HFFc6 (cell line): ENCODE measurements at places on chromosomes 6 and 20. TPM values are rescaled to one million over a fixed set of nuclear protein-coding genes. Genes with fewer than 3 reads are reported as not detected.

- no peak for DNase-seq
Observed at GRCh38 chr6:38452816-38453660, 186.7 kb downstream of the BTBD9 start.

DNA sequence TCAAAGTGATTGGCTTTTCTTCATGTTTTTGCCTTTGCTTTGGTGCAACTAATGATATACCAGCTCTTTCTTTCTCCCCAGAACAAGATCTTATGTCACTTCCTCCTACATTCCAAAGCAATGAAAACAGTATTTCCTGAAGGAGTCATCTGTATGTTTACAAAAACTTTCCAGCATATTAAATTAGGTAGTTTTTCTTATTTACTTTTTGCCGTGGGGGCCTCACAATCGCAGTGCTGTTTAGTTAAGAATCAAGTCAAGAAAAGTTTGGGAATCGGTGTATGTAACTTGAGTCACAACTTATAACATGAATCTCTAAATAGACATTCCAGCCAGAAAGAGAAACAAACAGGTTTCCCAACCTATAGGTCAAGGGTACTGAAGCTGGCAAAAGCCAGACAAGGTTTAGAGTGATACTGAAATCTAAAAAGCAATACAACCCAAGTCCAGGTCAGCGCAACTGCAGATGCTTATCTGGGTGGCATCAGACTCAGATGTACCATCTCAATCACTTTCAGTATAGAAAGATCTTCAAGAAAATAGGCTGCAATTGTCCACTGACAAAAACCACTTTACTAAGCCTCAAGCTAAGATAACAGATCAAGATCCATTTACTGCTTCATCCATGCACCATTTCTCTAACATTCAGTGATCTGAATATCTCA lies 63.6 kb downstream of the IPCEF1 start:
- DNase-seq = peak; percentile 70

- DNase-seq = no peak
Observed at GRCh38 chr6:160349020-160349441, 853 bp downstream of the SLC22A3 start.

DNA sequence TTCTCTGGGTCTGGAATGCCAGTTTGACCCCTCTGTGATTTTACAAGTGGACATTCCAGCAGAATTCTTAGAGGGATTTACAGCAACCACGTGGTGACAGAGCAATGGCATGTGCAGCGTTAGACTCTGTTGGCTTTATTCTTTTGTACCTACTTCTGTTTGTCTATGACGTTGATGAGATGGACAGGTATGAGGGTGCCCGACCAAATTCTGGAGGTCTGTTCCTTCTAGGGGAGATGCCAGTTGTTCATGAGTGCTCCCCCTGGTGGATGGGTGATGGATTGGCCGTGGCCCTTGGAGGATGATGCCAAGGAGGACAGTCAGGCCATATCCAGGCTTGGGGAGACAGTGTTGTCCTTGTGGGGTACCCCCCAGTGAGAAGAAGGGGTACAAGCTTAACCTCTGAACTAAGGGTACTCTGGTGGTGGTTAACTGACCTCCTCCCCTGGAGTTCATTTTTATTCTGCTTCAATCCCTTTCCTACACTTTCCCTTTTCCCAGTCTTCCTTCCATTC lies 198.6 kb downstream of the DTNBP1 start:
- no peak for DNase-seq

DNA sequence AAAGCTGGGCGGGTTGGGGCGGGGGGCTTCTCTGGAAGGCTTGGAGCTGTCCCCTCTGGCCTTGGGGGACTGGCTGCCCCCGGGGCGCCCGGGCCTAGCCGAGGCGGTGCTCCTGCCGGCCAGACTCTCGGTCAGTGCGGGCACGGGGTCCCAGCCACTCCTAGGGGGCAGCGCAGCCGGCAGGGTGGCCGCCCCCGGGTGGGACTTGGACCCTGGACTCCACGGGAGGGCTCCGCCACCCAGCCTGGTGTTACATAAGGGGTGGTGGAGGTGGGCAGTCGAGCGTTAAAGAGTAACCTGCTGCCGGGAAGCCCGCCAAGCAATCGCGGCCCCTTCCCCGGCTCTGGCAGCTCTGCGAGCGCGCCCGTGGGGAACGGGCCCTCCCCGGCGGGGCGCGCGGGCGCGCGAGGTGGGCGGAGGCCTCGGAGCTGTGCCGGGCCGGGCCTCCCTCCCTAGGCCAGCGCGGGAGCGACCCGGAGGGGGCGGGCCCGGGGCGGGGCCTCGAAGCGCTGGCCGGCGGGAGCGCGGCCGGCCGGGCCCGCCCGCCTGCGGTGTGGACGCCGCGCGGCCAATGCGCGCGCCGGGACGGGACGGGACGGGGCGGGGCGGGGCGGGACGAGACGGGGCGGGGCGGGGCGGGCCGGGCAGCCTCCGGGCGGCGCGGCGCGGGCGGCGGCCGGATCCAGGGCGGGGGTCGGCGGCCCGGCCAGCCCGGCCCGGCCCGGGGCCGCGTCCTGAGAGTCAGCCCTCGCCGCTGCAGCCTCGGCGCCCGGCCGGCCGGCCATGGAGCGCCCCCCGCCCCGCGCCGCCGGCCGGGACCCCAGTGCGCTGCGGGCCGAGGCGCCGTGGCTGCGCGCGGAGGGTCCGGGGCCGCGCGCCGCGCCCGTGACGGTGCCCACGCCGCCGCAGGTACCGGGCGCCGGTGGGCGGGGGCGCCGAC lies at the start of gene SLC2A4RG:
Gene SLC2A4RG, plus strand, starts transcription at position 647 of the 940 bp plus-strand sequence. Its CDS starts 137 bp downstream, at position 784.
- peak; percentile 28 for DNase-seq

DNA sequence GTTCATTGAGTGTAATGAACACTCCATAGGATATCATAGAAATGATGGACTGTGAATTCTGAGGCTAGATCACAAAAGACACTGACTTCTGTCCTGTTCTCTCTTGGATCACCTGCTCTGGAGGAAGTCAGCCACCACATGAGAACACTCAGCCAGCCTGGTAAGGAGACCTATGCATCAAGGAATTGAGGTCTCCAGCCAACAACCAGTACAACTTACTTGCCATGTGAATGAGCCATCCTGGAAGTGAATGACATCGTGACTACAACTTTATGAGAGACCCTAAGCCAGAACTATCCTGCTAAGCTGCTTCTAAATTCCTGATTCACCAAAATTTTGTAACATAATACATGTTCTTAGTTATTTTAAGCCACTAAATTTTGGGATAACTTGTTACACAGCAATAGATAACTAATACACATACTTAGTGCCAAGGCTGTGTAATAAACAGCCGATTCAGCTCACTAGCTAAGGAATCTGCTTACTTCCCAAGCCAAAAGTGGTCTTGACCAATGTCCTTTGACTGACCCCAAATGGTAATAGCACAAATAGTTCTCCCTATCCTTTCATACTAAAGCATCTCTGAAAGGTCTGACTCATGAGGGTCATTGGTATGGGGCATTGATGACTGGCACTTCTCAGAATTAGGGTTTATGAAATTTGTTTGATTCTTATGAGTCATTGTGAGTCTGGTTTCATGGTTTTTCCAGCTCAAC lies 6.9 kb upstream of the CTNNBL1 start:
- no peak for DNase-seq

- DNase-seq = no peak
Observed at GRCh38 chr20:23142162-23143050, 56.3 kb upstream of the CD93 start.

DNA sequence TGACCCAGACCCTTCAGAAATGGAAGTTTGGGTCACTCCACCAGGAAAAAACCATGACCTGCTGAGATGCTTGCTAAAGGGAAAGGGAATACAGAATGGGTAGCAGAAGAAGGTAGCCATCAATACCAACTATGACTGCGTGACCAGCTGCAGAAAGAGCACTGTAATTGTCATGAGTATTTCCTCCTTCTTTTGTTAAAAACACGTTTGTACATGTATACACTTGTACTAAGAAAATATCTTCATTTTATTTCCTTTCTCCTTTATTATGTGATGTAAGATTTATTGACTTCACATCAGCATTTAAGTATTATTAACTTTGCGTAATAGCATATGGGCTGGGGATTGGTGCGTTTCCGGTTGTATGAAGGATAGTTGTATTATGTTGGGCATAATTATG lies 12.6 kb upstream of the MUC21 start:
- no peak for DNase-seq

DNA sequence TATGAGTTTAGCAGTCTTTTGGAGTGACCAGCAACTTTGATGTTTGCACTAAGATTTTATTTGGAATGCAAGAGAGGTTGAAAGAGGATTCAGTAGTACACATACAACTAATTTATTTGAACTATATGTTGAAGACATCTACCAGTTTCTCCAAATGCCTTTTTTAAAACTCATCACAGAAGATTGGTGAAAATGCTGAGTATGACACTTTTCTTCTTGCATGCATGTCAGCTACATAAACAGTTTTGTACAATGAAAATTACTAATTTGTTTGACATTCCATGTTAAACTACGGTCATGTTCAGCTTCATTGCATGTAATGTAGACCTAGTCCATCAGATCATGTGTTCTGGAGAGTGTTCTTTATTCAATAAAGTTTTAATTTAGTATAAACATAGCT lies 13.9 kb downstream of the GJA1 start:
- DNase-seq = no peak

DNA sequence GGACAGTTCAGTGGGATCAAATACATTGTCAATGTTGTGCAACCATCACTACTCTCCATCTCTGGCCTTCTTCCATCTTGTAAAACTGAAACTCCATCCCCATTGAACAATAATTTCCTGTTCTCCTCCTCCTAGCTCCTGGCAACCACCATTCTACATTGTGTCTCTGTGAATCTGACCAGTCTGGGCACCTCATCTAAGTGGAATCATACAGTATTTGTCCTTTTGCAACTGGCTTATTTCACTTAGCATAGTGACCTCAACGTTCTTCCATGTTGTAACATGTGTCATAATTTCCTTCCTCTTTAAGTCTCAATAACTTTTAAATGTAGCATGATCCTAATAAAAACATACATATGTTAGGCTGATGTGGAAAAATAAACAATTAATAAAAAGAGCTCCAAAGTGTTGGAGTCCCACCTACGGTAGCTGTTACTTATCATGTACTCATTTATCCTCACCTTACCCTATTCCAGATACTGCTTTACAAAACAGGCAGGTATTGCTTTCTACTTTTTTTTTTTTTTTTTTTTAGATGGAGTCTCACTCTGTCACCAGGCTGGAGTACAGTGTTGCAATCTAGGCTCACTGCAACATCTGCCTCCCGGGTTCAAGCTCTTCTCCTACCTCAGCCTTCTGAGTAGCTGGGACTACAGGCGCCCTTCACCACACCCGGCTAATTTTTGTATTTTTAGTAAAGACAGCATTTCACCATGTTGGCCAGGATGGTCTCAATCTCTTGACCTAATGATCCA lies 91.9 kb downstream of the TNFAIP3 start:
- no peak for DNase-seq

DNA sequence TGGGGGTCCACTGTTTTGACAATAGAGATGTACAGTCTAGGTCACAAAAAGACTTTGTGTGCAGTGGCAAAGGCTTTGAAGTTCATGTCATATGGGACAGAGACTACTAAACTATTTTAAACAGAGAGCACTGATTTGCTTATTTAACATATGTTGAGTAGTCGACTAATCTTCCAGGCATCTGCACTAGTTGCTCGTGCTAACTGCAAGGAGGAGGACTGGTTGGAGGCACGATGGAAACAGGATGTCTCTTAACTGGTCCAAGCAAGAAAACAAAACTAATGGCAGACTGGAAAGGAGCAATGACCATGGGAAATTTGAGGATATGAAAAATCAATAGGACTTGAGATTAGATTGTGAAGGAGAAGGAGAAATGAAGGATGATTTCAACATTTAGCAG lies 28.5 kb upstream of the ERVFRD-1 start:
- DNase-seq = peak; percentile 25

DNA sequence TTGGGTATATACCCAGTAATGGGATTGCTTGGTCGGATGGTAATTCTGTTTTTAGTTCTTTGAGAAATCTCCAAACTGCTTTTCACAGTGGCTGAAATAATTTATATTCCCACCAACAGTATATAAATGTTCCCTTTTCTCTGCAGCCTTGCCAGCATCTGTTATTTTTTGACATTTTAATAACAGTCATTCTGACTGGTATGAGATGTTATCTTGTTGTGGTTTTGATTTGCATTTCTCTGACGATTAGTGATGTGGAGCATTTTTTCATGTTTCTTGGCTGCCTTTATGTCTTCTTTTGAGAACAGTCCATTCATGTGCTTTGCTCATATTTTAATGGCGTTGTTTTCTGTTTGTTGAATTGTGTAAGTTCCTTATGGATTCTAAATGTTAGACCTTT lies 641.6 kb downstream of the HACE1 start:
- DNase-seq = no peak

- DNase-seq = no peak
Observed at GRCh38 chr20:59403962-59404314, 103.5 kb downstream of the EDN3 start.

- DNase-seq = no peak
Observed at GRCh38 chr20:59984541-59984940, 26.3 kb downstream of the CDH26 start.

DNA sequence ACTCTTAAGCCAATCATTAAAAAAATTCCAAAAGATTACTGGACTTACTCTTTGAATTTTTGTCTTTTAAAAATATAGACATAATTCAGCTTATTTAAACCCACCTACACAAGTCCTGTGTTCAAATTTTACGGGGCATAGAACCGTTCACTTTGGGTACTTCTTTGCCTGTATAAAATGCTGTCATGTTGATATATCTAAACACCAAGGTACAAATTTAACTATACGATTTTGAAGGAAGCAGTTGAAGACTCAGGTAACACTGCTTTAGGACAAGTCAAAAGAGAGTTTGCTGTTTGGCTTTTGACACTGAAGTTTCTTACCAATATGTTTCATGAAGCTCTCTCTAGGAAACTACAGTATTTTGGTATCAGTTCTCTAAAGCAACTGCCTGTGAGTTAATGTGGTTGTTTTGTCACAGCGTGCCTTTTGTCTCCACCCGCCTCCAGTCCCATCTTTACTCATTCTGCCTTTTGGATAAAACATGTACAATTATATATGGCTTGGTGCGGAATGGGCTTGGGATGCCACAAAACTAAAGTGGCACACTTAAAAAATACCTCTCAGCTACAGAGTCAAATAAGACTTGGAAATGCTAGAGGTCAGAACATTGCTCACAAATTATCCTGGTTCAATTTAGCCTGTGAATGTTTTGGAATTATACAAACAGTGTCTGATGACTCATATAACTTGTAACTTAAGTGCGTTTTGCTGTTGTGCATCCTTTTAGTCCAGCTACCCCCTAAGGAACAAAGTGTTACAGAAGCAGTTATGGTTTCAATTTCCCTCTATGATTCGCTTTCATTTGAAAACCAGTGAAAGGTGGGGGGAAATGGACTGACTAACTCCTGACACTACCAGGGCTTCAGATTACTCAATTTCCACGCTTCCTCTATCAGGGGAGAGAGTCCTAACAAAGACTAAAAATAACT lies 38.7 kb downstream of the RGS17 start:
- DNase-seq = peak; percentile 56

GRCh38 chr20:25209400-25209799 lies 13.9 kb downstream of the ENTPD6 start:
- no peak for DNase-seq

GRCh38 chr6:12293931-12294807 lies 4.0 kb downstream of the EDN1 start:
- no peak for DNase-seq

- DNase-seq = no peak
Observed at GRCh38 chr6:5334341-5334740, 73.0 kb downstream of the FARS2 start.

Gene TTBK1
- total RNA-seq = not detected in 3 replicates

Gene ARMH2
- not detected in 3 replicates for total RNA-seq

Gene PBOV1
- total RNA-seq = not detected in 2 replicates

Gene RAB44
- total RNA-seq = 0.23 to 0.39 TPM in 2 of 3 replicates, not detected in the other

Gene C6orf52
- total RNA-seq = not detected in 3 replicates

Gene CAGE1
- 0.22 TPM in 1 of 3 replicates, not detected in the others for total RNA-seq

Gene MCM9
- 4.8 to 5.7 TPM (median 5.1 TPM) in 3 replicates for total RNA-seq
